ENCODE measurements at places on chromosomes 1 and 21. TPM values are rescaled to one million over a fixed set of nuclear protein-coding genes. Genes with fewer than 3 reads are reported as not detected.
A peak's percentile ranks its signal among the peaks of the same experiment; 100 is the strongest.

Gene BEND5
- not detected for total RNA-seq

GRCh38 chr1:18919197-18919905, 17.0 kb upstream of the ALDH4A1 start:
- no peak for DNase-seq

Gene PRDM16
- total RNA-seq = 1.7 TPM

DNA sequence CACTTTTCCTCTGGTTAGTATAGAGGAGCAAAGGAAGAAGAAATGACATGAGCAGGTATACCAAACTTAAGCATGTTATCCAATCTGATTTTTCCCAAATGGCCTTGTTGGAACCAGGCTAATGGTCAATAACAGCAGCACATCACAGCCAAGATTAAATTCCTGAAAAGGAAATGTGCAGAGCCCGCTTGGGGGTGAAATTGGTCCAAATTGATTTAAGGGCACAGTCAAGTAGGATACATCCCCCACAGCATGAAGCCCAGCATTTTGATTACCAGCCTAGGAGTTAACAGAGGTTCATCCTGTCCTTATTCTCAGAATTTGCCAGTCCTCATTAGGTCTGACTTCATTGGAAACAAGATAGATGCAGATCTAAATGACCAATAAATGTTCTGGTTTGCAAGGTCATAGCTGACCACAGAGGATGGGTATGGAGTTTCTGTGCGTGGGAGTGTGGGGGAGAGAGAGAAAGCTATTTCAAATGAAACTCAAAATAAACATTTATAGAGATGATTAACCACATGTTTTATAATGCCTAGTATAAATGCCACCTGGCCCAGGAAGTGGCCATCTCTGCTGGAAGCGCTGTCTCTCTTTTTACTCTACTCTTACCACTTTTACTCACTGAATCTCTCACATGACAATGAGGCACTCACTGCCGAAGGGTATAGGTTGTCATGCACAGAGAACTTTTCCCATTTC, 38.7 kb downstream of the RGS5 start:
- peak; percentile 63 for DNase-seq

- no peak for DNase-seq
Measured at GRCh38 chr1:62188111-62188510, 6.5 kb upstream of the L1TD1 start.

Data from fibroblast of villous mesenchyme (primary cell).